SK-MEL-5 (cell line): ENCODE measurements at places on chromosomes 13 and 19. TPM values are rescaled to one million over a fixed set of nuclear protein-coding genes. Genes with fewer than 3 reads are reported as not detected.

- no peak for DNase-seq
Measured at GRCh38 chr13:75326173-75327134, 155.5 kb downstream of the TBC1D4 start.

- DNase-seq = no peak
Measured at GRCh38 chr19:6108721-6109633, 1.3 kb downstream of the RFX2 start.

ZNF547 gene
- 1.5 and 1.8 TPM in 2 replicates for total RNA-seq

PSG1 gene
- total RNA-seq = not detected in 2 replicates

ZNF682 gene
- not detected in 2 replicates for total RNA-seq
